Effector CD8-positive, alpha-beta T cell (primary cell): ENCODE measurements at places on chromosomes 11 and 22.

GRCh38 chr11:100459811-100460210 is 227.3 kb upstream of the ARHGAP42 start:
- no peak for DNase-seq

DNA sequence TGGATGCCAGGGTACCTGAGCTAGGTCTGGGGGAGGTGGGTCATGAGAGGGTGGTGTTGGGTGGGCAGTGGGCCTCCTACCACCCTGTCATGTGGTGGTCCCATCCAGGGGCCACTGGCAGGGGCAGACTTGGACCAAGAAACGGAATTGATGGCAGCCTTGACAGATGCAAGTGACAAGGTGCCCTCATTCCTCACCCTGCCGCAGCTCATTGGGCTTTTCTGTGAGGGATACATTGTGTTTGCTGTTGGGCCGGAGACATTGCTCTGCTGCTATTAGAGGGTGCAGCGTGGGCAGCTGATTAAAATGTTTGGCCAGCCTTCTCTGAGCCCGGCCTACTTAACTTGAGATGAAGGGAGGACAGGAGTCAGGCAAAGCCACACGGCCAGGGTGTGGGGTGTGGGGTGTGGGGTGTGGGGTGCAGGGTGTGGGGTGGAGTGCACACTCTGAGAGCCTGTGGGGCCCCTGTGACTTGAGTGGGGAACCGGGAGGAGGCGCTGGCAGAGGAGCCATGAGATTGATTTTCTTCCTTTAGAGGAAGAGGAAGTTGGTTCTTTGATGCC is 351.5 kb downstream of the TBC1D22A start:
- no peak for DNase-seq

GRCh38 chr22:48147404-48147803 is 1385.0 kb downstream of the TBC1D22A start:
- no peak for DNase-seq

- no peak for DNase-seq
These were observed 61.3 kb downstream of the MACROD1 start for GRCh38 chr11:64104632-64105031.

GRCh38 chr22:48414651-48415050 is 1413.0 kb downstream of the BRD1 start:
- DNase-seq: no peak

DNA sequence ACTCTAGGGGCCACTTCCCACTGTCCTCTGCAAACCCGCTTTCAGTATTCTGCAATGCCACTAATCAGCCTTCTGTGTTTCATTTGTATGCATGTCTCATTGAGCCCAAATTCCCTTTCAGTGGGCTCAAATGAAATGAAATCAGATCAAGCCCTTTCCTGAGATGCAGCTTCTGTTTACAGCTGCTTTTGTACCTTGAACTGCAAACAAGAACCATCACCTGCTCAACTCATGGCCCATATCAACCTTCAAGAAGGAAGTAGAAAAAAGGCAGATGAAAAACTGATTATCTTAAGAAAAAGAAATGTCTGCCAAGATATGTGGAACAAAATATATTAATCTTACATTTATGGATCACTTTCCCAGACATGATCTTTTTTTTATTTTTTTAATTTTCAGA is 141.1 kb upstream of the ARHGAP42 start:
- DNase-seq: no peak

- DNase-seq: no peak
These were observed 44.9 kb upstream of the VSTM5 start for GRCh38 chr11:93895106-93895862.

DNA sequence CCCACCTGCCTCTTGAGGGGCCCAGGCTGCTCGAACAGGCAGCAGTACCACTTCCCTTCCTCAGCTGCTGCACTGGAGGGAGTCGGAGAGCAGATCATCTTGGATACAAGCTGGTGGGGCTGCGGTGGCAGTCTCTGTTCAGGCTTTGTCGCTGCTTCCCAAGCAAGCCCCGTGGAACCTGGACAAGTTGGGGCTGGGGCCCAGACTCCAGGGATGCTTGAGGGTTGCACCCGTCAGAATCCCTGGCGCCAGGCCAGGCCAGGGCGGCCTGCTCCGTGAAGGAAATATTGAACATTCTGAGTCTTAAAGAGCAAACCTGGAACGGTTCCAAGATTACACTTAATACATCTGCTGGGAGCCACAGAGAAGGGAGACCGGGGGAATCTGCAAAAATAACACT is 310.1 kb upstream of the SORL1-AS1 start:
- DNase-seq: no peak
